ENCODE measurements at places on chromosomes 4 and X.

GRCh38 chr4:102723511-102723910 lies 37.3 kb downstream of the MANBA start:
- no peak for DNase-seq

- no peak for DNase-seq
Observed at GRCh38 chr4:162586266-162586665, 422.5 kb upstream of the FSTL5 start.

- no peak for DNase-seq
Observed at GRCh38 chr4:124564121-124564520, 148.4 kb downstream of the ANKRD50 start.

DNA sequence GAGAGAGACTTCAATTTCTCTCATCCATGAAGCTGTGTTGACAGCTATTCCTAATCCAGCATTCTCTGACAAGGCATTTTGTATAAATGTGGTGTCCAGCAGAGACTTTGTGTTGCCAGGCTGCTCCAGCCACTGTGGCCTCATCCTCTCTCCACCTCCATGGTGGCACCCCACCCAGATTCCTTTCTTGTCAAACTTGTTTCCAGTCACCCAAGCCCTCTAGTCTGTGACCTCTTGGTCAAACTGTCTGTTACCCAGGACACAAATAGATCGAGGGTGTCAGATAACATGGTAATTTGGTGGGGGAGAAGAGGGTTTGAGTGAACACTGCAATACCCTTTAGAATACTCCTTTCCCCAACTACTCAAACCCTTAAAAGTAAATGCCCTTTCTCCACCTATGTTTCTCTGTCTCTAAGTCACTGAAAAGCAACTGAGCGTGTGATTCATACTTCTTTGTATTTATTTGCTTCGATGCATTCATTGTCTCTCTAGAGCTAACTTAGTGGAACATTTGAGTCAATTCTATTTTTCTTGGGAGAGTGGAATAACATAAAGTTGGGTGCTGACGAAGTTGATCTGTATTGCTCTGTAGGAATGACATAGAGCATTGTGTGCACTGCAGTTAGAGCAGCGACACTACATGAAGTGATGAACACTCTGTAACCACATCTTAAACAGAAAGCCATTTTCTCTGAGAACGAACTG lies 13.7 kb downstream of the PITX2 start:
- DNase-seq = no peak

DNA sequence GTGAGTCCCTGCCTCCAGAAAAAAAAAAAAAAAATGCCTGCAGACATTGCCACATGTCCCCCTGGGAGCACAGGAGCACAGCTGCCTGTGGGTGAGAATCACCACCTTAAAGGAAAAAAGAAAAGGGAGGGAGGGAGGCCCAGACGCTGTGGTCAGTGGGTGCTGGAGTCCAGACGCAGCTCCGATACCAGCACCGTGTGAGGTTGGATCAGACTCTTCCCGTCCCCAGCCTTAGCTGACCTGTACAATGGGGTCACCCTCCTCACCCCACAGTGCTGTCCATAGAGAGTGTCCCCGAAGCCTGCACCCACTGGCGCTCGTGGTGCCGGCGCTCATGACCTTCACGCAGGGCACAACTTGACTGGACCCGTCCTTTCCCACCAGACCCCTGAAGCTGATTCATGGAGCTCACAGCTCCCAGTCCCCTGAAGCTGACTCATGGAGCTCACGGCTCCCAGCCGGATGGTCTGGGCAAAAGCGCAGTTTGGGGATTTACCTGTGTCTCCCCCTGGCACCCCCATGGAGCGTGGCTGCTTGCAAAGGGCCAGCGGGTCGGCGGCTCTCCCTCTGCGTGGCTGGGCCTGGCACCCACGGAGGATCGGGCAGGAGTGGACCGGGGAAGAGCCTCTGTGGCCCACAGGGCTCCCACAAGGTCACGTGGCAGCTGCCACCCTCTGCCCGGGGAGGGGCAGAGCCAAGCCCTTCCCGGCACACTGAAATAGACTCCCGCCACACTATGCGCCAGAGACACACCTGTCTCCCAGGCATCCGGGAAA lies 31.4 kb downstream of the ABLIM2 start:
- DNase-seq = no peak

GRCh38 chr4:186095406-186095805 lies 9.1 kb upstream of the FAM149A start:
- no peak for DNase-seq

- no peak for DNase-seq
Observed at GRCh38 chr4:15182600-15183220, 180.4 kb downstream of the CPEB2 start.

DNA sequence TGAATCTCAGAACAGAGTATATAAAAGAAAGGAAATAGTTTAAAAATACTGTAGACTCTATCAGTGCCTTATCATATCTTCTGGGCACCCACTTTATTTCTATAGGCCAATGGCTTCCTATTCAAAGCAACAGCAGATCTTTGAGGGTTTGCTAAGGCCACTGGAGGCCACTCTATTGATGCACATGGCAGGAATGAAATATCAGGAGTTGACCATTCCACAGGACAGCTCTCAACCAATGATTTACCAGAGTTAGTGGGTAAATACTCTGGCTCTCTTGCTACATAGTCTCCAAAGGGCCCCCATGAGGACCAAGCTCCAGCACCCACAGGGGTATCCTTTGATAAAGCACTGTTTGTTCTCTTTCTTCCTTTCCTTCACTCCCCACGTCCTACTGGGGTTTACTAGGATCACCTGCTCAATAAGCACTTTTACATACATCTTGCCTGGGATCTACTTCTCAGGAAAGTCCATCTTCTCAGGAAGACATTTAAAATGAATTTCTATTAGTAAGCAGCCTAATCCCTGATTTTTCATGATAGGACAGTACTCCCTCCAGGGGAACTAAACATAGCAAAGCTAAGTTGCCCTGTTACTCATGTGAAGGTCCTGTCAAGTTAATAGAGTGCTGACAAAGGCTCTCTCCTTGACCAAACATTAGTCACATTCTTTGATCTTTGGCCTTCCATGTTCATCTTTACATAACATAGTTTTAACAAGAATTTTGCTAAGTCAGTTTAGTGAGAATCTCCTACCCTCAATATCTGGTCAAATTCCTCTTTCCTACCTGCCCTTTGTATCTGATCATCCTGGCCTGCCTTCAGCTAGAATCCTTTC lies 459.7 kb downstream of the GRXCR1 start:
- DNase-seq = no peak

DNA sequence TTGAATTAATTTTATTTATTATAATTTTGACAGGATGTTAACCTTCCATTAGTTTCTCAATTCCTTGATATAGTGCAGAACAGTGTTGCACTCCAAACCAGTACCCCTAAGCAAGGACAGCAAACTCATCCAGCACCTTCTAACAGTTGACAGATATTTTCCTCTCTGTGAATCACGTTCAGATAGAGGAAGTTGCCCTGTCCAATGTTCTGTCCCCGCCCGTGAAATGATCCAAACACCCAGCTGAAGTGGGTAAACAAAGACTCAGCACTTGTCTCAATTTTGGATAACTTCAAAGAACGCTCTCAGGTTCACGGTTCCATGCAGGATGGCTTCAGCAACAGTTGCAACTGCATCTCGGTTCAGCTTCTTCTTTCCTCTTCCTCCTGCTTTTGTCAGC lies 1240.0 kb upstream of the ADGRL3 start:
- no peak for DNase-seq

DNA sequence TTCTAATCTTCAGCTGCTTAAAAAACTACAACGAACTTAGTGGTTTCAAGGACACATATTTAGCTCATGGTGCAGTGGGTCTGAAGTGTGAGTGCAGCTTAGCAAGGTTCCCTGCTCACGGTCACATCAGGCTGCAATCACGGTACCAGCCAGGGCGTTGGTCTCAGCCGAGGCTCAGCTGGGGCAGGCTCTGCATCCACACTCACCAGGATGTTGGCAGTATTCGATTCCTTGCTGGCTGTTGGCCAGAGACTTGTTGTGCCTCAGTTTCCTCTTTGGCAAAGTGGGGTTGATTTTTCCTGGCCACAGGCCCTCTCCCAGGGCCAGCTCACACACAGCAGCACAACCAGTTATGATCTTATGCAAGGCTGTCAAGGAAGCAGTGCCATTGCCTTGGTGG lies 61.8 kb downstream of the TRMT44 start:
- DNase-seq = no peak
